ENCODE measurements at places on chromosomes 1 and 21.

- H3K4me3 ChIP-seq = no peak overlapping the region
- DNase-seq = no peak
- no peak overlapping the region for H3K27ac ChIP-seq
- peaks cover 11% of the 10 kb centered on the region for H3K27me3 ChIP-seq
- no peaks in the 10 kb centered on the region for H3K4me1 ChIP-seq
Measured at GRCh38 chr21:15566703-15567102, 163.1 kb upstream of the USP25 start.

GRCh38 chr1:93680076-93680419 is 1.6 kb downstream of the BCAR3 start:
- H3K36me3 ChIP-seq = peaks cover 3% of the 10 kb centered on the region
- H3K4me1 ChIP-seq = peaks cover 9% of the 10 kb centered on the region
- peaks cover 69% of the 10 kb centered on the region for H3K27me3 ChIP-seq
- no peak overlapping the region for H3K27ac ChIP-seq
- no peak overlapping the region for H3K4me3 ChIP-seq
- no peak for DNase-seq

DNA sequence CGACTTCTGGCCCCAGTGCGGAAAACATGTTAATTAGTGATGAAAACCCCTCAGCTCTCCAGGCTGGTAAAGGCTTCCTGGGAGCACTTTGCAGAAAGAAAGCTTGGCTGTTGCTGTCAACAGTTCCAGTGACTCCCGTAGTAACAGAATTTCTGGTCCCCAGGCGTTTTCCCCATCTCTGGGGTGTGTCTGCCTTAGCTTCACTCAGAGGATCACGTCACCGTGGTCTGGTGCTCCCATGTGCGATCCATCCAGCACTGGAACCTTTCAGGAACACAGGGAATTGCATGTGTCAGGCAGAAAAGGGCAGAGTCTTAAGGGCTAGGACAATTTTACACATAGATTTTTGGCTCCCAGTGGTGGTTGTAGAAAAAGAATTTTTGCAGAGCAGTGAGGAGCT is 470.4 kb upstream of the USP24 start:
- no peaks in the 10 kb centered on the region for H3K4me1 ChIP-seq
- no peak for DNase-seq
- no peak overlapping the region for H3K4me3 ChIP-seq
- no peaks in the 10 kb centered on the region for H3K36me3 ChIP-seq
- H3K27ac ChIP-seq = no peak overlapping the region

GRCh38 chr1:79303040-79303439 is 296.5 kb upstream of the ADGRL4 start:
- no peaks in the 10 kb centered on the region for H3K27me3 ChIP-seq
- no peak overlapping the region for H3K4me3 ChIP-seq
- H3K4me1 ChIP-seq = no peaks in the 10 kb centered on the region
- no peak overlapping the region for H3K27ac ChIP-seq

All from activated naive CD8-positive, alpha-beta T cell treated with anti-CD3 and anti-CD28 coated beads, Interleukin-2, amount 10 ng/mL, durations not matched to agents 7 days and 5 days (primary cell).